ENCODE measurements at places on chromosomes 7 and 10.

- no peak for DNase-seq
Observed at GRCh38 chr10:52541006-52541473, 227.0 kb downstream of the DKK1 start.

- DNase-seq, result no peak
Observed at GRCh38 chr7:17054206-17054605, 172.4 kb upstream of the AGR3 start.

DNA sequence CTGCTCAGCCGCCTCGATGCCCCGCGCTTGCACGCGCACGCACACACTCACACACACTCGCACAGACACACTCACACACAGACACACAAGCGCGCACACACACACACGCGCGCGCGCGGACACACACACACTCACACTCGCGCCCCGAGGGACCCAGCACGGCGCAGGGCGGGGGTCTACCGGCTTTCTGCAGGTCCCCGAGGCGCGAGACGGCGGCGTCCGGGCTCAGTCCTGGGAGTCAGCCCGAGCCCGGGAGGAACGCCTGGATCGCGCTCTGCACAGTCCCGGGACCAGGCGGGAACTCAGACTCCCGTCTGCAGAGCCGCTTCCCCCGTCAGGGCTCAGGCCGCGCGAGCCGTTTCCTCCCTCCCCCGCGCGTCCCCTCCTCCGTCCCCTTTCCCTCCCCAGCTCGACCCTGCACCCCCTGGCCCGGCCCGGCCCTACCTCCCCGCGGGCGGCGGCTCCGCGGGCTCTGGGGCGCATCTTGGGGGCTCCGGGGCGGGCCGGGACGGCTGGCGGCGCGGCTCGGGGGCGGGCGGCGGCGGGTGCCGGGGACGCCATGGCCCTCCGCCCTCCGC, 464 bp downstream of the DENND2A start:
- DNase-seq, result peak; percentile 16

GRCh38 chr10:85557077-85557476, 809.5 kb downstream of the GRID1 start:
- DNase-seq, result no peak

- DNase-seq, result no peak
Observed at GRCh38 chr7:82284936-82285519, 158.5 kb downstream of the CACNA2D1 start.

DNA sequence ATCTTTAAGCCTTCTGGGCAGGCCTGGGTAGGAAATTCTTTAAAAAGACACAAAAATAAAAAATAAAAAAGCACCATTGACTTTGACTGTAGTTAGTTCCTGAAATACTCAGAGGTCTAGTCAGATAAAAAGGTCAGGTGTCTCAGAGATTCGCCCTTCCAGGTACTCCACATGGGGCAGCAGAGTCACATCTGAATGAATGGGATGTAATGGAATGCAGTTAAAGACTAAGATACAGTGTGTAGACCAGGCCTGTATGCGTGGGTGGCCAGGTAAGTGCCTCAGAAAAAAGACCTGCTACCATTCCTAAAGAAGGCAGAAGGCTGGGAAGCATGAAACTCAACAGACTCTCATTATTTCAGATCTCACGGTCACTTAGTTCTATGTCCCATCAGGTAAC, 68.6 kb upstream of the SEM1 start:
- DNase-seq, result no peak

- DNase-seq, result no peak
Observed at GRCh38 chr10:103598654-103599115, 105.2 kb downstream of the NEURL1 start.

- no peak for DNase-seq
Observed at GRCh38 chr7:37394158-37394557, 54.5 kb downstream of the ELMO1 start.

DNA sequence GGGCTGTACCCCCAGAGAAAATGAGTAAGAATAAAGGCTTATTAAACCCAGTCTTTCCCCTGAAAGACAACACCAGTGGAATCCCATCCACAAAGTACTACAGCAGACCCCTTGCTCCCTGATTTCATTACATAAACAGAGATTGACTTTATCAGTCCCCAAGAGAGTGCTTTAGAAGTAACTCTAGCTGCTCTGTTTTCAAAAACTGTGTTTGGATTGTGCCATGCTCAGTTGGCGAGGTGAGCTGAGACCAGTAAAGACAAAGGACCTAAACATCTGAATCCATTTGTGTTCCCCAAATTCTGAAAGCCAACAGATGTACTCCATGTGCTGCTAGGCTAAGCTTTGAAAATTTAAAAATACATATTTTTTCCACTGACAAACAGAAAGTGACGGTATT, 127.0 kb downstream of the ATE1 start:
- no peak for DNase-seq

DNA sequence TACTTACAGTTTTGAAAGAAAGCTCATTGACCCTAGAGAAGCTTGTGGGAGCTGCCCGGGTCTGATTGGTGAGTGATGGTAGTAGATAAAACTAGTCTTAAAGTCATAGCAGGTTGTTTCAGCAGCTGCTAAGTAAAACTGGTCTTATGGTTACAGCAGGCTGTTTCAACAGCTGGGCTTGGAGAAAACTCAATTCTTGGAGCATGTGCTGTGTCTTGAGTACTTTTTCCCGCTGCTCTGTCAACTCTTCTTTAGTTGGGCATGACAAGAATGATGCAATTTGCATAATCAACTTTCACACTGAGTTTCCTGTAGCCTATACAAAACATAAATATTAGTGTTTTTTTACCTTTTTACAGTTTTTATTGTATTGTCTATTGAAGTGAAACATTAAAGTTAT, 707.9 kb downstream of the AUTS2 start:
- no peak for DNase-seq

DNA sequence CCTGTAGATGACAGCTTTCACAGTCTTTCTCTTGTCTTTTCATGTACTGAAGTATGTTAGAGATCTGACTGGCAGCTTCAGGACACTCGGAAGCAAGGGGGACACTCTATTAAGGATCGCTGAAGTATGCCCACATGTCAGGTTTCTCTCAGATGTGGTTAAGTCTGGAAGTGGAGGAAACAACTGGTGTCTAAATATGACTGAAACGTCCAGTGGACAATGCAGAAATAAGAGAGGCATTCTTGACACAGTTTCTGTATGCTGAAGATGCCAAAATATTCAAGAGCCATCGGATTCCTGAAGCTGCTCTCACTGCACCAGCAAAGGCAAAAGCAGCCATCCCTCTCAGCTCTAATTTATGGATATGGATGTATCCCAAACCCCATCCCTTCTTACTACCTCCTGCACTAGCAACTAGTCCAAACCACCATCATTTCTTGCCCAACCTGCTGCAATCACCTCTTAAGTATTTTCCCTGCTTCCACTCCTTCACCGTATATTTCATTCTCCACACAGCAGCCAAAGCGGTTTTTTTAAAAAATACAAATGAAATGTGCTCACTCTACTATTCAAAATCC, 113.4 kb downstream of the REEP3 start:
- no peak for DNase-seq

- DNase-seq, result no peak
Observed at GRCh38 chr10:65565246-65565645, 1360.6 kb upstream of the LRRTM3 start.

DNA sequence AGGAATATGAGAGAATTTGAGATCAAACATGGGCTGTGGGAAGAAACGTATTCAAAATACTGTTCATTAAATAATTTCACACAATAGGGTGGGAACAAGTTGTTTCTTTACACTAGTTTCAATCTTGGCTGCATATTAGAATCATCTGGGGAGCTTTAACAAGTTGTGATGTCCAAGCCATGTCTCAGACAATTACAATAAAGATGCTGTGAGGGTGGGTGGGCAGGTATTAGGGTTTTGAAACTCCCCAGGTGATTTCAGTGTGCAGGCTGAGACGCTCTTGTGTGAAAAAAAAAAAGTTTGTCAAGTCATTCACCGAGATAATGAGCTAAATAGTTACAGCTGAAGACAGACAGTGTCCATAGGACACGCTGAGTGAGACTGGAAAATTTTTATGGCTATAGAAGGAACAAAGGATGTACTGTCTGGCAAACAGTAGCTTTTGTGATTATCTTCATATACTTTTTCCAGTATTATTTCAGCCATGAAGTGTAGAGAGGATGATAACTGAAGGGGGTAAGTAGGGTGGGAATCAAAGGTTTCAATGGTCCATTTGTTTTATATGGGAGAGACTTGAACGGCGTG, 12.6 kb upstream of the LAMB4 start:
- DNase-seq, result no peak

- DNase-seq, result no peak
Observed at GRCh38 chr7:30901856-30902255, 9.8 kb upstream of the AQP1 start.

- DNase-seq, result no peak
Observed at GRCh38 chr7:2761801-2762497, 73.9 kb downstream of the AMZ1 start.

DNA sequence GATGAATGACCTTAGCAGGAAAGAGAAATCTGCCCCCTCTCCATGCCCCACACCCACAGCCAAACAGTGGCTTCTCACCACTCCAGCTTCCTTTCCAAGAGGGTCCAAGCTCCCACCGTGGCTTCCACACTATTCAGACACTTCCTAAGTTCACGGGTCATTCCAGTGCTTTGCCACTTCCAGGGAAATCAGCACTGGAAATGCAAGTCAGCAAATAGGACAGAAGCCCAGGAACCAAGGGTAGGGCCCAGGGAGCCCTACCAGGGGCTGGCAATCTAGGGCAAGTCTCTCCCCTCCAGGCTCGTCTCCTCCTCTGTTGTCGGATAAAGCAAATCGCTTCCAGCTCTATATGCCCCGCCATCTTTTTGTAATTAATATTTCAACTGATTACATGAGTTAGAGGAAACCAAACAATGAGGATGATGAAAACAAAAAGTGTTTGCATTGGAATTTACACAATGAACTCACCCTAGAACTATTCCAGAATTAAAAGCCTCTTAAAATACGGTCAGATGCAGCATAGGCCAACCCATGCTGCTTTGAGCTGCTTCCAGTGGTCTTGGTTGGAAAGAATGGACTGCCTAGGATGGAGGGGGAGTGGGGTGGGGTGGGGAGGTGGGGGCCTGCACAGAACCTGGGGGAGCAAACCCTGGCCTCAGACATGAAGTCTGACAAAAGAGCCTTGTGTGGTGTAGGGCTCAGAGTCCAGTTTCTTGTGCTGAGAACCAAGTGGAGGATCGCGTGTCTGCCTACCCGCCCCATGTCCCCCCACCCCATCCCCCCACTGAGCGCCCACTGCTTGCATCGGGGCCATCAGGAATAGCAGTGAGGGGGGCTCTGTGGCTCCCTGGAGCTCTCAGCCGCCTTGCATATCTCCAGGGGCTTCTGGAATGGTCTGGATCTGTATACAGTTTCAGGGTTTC, 74.6 kb upstream of the CPXM2 start:
- DNase-seq, result no peak

DNA sequence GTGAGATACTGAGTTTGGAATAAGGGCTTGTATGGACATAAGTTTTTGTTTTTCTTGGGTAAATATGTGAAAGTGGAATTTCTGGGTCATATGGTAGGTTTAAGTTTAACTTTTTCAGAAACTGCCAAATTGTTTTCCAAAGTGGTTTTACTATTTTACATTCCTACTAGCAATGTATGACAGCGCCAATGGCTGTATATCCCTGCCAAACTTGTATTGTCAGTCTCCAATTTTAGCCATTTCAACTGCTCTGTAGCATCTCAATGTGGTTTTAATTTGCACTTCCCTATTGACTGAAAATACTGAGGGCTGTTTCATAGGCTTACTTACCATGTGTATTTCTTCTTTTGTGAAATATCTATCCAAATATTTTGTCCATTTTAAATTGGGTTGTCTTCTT, 90.5 kb upstream of the ZNF32 start:
- no peak for DNase-seq

- no peak for DNase-seq
Observed at GRCh38 chr7:75988568-75989499, 5.6 kb downstream of the TMEM120A start.

DNA sequence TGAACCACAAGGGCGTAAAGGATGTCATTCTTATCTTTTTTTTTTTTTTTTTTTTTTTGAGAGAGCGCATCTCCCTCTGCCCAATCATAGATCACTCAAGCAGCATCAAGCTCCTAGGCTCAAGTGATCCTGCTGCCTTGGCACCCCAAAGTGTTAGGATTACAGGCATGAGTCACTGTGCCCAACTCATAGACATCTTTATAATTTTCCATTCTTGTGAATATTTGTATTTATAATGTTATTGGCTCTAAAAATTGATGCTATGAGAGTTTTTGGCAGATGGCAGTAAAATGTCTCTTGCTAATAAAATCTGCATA, 128.7 kb downstream of the AKR1D1 start:
- DNase-seq, result no peak

- DNase-seq, result no peak
Observed at GRCh38 chr10:13100349-13101294, 659 bp downstream of the OPTN start.

DNA sequence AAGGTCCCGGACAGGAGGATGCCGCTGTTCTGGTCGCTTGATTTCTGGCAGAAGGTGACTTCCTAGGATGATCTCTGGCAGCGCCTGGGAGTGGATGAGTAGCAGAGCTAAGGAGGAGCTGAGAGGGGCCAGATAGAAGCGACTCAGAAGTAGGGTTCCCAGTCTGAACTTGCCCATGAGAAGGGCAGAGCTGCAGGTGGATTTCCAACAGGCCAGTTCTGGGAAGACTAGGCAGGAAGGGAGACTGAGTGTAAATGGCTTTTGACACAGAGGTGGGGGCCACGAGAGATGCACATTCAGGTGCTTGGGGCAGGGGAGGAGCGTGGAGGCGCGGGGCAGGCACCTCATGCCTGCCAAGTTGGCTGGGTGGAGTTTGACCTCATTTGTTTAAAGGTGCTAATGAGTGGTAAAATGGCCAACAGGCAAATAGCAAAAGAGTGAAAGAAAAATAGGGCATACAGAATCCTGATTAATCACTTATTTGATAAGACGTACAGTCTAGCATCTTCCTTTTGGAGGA, 58.8 kb downstream of the SHH start:
- DNase-seq, result no peak

DNA sequence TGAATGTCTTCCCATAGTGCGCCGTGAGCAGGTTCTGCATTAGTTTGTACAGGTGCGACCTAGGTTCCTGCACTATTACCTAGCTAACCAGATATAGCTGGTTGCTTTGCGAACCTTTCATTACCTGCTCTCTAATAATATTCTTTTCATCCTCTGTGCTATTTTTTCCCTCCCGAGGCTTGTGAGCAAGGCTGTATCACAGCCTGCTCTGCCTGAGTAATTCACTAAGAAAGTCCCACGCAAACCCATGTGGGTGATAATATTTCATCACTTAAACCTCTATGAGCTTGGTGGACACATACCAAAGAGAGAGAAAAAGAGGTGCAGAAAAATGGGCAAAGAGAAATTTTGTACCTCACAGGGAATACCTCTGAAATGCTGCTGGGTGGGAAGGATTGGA, 8.4 kb downstream of the INHBA start:
- DNase-seq, result no peak

GRCh38 chr7:26090927-26091519, 61.0 kb upstream of the NFE2L3 start:
- peak; percentile 66 for DNase-seq

- no peak for DNase-seq
Observed at GRCh38 chr7:12249706-12250105, 38.6 kb downstream of the TMEM106B start.
